ENCODE measurements at places on chromosomes 4 and X.
A peak's percentile ranks its signal among the peaks of the same experiment; 100 is the strongest.

DNA sequence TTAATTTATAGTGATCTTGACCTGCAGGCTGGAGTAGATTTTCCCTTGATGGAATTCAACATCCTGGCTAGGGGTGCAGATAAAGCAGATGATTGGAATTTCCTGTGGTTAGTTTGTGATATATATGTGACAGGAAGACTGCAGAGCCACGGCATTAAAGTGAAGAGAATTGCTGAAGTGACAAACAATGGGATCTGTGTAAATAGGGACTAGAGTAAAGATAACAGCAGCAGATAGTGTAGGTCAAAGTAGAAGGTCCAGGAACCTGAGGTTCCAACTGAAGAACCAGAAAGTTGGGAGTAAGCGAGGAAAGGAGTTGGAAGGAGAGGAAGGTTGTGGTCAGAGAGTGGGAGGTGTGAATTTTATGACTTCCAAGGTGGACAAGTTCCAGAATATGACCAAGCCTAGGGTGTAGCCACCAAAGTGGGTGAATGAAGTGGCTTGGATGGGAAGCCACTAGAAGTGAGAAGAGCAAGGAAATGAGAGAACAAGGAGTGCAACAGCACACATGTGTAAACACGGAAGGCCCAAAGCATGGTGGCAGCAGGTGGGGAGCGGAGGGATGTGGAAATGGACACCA is 325.0 kb downstream of the RAB28 start:
- no peak for DNase-seq

DNA sequence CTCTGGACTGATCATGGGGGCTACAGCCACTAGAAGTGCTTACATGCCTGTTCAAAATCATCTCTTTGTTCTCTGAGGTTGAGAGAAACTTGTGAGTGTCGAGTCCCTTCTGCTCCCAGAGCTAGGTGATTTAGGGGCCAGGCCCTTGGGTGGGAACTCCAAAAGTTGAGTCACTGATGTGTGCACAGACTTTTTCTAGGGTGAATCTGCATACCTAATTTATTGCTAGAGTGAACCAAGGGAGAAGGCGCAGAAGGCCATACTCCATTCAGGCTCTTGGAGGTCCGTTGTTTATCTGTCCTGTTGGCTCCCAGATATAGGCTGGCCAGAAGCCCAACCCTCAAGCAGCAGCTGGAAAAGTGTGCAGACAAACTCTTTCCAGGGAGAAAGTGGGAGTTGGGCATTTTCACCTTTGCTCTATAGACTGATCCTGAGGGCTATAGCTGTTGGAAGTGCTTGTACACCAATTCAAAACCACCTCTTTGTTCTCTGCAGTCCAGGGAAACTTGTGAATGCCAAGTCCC is 80.8 kb upstream of the ARX start:
- DNase-seq = no peak

GRCh38 chrX:63250253-63250868 is 100.8 kb downstream of the SPIN4 start:
- DNase-seq = peak; percentile 77

GRCh38 chr4:74083546-74083945 is 15.4 kb downstream of the CXCL2 start:
- no peak for DNase-seq

GRCh38 chr4:153933915-153934687 is 145.2 kb upstream of the SFRP2 start:
- DNase-seq = peak; percentile 53

DNA sequence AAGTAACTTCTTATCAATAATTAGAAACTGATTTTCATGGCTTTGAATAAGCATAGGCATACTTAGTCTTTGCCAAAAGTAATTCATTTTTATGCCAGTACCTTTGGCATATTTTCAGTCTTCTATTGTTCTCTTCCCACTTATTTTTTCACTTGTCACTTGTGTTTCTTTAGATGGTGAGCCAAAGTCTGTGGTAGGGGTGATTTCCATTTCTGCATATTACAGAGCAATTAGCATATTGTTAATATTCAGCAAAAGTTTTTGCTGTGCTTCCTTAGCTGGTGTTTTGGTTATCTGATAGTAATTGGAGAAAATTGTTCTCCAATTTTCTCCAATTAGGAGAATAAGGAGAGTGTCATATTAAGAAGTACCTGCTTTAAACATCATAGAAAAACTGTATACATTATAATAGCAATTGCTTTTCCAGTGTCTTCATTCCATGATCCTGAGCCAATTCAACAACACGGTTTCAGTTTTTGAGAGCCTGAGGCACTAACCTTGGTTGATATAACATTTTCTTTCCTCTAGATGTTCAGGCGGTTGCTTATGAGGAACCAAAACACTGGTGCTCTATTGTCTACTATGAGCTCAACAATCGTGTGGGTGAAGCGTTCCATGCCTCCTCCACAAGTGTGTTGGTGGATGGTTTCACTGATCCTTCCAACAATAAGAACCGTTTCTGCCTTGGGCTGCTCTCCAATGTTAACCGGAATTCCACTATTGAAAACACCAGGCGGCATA is 64.7 kb downstream of the SMAD1 start:
- no peak for DNase-seq

GRCh38 chr4:38803833-38804653 is 548 bp downstream of the TLR1 start:
- no peak for DNase-seq

- DNase-seq = peak; percentile 81
Observed at GRCh38 chr4:6926681-6927478, 17.3 kb downstream of the TBC1D14 start.

- no peak for DNase-seq
Observed at GRCh38 chrX:17161991-17162390, 213.0 kb upstream of the NHS start.

DNA sequence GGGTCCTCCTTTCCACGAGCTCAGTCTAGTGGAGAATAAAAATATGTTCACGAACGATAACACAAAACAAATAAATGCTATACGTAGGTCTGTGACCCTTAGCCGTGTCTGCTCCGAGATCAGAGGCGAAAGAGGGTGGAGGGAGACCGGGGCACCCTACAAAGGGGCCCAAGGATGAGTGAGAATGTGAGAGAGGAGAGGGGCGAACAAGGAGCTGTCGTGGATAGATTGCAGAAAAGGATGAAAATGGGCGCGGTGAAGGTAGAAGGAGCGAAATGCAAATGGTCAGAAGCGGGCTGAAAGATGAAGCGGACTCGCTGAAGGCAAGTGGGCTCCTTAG is 6.2 kb upstream of the ZBTB33 start:
- no peak for DNase-seq

DNA sequence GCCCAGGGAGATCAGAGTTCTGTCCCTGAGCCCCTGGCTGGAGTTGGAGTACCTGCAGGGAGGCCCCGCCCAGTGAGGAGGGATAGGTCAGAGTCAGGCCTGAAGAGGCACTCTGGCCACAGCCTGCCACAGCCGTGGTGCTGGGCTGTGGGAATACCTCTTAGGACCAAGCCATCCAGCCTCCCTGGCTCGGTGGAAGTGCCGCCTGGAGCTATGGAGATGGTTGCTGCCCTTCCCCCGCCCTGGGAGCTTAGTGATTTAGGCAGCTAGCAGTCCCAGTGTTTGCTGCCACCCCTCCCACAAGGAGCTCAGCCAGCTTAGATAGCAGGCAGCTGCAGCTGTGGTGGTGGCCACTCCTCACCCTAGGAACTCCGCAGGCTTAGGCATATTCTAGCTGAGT is 446.3 kb upstream of the GNPDA2 start:
- no peak for DNase-seq

DNA sequence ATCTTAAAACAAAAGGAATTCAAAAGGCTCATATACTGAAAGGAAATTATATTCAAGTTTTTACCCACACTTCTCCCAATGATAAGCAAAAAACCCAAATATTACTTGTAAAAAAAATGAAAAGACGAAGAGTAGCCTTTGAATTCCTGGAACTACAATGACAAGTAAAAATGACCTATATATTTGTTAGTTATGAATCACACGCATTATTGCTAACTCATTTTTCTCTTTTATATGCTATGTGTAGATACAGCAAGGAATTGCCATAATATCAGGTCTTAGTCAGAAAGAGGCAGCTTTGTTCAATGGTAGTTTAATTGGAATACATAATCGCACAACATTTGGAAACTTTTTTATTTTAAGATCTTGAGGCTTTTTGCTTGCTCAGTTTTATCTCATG is 22.7 kb upstream of the ASB5 start:
- DNase-seq = no peak

DNA sequence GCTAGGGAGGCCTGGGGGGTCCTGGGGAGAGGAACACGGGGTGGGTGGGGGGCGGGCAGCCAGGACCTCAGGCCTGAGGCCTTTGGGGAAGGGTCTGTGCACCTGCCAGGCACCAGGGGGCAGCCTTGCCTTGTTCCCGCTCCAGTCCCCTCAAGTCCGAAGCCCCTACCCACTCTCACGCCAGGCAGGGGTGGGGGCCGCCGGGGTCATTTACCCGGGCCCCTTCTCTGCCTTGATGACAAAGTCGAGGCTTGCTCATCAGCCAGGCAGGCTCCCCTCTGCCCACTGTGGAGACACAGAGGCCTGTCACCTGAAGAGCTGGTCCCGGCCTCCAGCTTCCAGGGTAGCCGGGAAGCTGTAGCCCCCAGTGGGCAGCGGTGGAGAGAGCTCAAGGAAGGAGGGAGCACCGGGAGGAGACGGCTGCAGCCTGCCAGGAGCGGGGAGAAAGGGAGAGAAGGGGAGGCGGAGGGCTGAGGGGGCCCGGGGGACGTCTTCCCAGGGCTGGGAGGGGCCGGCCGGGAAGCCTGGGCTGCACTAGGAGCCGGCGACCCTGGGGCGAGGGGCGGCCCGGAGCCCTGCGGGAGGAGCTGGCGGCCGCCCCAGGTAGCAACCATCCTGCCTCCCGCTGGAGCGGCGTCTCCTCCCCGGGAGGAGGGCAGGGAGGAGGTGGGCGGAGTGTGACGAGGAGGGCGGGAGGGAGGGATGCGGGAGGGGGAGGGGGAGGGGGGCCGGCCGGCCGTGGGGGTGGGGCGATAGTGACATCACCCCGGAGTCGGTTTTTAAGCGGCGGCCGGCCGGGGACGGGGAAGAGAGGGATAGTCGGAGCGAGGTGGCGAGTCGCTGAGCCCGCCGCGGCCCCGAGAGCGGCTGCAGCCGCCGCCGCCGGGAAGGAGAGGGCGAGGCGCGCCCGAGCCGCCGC is at the start of gene SLC6A8:
Gene SLC6A8 (plus strand): TSS at position 806 of the 919 bp plus-strand sequence. CDS start 649 bp downstream, outside the sequence.
- DNase-seq = peak; percentile 53

- DNase-seq = no peak
Observed at GRCh38 chr4:3419836-3420605, 21.7 kb upstream of the HGFAC start.

DNA sequence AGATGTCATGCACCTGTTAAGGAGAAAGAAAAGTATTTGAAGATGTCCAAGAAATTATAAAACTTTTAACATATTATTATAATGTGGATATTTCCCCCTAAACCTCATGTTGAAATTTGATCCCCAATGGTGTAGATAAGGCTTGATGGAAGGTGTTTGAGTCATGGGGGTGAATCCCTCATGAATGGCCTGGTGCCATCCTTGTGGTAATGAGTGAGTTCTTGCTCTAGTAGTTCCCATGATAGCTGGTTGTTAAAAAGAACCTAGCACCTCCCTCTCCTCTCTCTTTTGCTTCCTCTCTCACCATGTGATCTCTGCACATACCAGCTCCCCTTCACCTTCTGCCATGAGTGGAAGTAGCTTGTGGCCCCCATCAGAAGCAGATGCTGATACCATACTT is 176.6 kb upstream of the NR3C2 start:
- no peak for DNase-seq

- peak; percentile 80 for DNase-seq
Observed at GRCh38 chrX:45344594-45344993, 143.9 kb upstream of the DIPK2B start.

- DNase-seq = no peak
Observed at GRCh38 chr4:3468804-3469203, 5.7 kb downstream of the DOK7 start.

DNA sequence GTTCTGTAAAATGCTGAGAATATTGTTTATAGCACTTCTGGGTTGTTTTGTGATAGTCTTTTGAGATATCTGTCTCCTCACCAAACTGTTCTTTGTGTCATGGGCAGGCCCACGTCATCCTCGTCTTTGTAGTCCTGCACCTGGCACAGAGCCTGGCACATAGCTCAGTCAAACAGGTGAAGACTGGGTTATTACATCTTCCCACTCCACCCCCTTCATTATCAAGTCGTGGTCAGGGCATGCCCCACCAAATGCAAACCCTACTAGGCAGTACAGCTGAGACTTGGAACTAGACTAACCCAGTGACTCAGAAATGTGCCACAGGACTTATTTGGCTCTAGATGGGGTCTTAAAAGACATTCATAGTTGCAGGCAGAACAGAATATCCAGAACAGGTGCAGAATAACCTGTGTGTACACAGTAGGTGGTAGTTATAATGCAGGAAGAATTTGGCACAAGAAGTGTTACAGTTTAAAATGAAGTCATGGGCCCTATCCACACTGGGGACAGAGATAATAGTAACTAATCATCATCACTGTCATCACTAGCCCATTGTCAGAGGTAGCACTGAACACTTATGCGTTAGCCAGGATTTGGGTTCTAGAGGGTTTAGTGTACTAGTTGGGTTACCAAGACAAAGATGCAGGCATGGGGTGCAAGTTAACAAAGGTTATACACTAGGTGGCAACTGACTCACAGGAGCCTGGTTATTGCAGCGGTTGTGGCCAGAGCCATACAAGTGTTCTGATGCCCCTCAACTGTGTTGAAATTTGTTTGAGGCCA is 74.9 kb downstream of the TBL1X start:
- no peak for DNase-seq

DNA sequence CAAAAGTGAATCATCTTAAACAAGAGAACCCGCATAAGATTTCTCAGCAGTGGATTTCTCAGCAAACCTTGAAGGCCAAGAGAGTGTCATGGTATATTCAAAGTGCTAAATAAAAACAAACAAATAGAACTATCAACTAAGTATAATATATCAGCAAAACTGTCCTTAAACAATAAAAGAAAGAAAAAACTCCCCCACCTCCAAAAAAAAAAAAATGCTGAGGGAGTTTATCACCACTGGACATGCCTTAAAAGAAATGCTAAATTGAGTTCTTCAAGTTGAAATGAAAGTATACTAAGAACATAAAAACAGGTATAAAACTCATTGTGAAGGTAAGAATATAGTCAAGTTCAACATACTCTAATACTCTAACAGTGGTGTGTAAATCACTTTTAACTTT is 53.9 kb upstream of the EPGN start:
- no peak for DNase-seq
